Stimulated activated CD4-positive, alpha-beta T cell treated with anti-CD3 and anti-CD28 coated beads, Interleukin-12 subunit alpha, Interleukin-12 subunit beta, amount 100 ng/mL, for 24 hours (primary cell): ENCODE measurements at places on chromosomes 3 and 15.

DNA sequence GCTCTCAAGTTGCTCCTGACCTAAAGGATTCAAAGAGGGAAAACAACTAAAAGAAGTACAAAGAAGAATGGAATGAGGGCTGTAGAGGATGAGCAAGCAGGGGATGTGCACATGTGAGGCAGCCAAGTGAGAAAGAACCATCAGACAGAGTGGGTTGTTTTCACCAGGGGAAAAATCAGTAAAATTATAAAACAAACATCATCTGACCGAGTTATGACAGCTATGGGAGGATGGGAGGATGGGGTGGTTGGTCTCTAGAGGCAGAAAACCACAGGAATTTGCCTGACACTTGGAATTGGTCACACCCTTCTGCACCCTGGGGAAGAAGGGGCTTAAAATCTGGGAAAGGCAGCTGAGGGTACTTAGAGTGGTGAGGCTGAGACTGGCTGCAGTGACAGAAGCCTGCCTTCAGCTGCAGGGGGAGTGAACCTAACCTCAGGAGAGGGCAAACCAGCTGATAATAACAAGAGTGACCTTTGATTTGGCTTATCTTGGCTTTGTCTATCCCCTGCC, 10.1 kb downstream of the ARHGAP31 start:
- no peak for DNase-seq

DNA sequence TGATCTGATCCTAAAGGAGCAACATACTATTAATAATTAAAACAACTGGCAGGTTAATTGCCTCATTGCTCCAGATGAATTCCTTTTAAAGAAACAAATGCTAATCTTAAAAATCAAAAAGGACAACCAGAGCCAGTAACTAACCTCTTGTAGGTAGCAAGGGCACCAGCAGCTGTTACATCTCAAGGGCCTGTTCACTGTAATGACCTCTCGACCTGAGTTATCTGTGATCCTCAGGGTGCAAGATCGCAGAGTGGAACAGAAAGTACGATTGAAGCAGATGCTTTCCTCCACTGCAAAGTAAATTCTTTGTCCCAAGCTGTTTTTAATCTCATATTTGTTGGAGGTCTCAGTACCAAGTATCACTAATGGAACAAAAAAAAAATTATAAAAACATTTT, 11.4 kb downstream of the PLSCR5 start:
- DNase-seq: no peak

- DNase-seq: no peak
Observed at GRCh38 chr3:177448987-177449359, 251.7 kb upstream of the TBL1XR1 start.

DNA sequence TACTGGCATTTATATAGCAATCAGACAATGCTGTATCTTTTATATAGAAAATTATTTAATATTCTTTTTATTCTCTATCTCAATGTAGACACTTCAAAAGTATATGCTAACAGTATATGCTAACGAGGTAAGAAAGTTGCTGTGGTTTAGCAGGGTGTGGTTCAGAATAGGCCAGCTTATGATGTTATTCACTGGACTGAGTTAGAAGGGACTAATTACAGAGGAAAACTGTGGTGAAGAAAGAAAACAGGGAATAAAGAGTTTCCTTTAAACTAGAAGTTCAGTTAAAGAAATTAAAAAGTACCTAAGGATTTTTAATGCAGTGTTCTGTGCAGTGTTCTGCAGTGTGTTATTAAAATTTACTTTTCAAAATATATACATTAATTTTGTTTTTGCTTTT, 59.4 kb downstream of the MYO9A start:
- DNase-seq: no peak

- no peak for DNase-seq
Observed at GRCh38 chr15:64894395-64895056, 17.2 kb upstream of the ANKDD1A start.

DNA sequence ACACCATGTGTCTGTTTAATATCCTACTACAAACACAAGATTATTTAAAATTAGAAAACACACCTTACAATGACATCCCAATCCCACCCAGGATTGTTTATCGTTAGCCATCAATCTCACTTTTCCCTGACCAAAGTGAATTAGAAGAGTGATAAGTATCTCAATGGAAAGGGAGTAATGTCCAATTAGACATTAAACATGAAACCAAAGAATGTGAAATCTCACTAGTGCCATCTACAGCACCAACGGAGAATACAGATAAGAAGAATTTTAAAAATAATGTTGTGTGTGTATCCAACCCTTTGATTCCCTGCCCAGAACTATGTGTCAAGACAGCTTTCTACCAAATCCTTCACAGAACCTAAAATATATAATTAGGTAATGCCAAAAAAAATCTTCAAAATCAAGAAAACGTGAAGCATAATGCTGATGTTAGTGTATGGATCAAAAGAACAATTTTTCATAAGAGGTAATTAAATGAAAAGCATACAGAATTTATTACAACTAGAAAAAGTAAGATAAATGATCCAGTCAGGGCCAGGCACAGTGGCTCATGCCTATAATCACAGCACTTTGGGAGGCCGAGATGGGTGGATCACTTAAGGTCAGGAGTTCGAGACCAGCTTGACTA, 64.2 kb downstream of the SCAPER start:
- no peak for DNase-seq

DNA sequence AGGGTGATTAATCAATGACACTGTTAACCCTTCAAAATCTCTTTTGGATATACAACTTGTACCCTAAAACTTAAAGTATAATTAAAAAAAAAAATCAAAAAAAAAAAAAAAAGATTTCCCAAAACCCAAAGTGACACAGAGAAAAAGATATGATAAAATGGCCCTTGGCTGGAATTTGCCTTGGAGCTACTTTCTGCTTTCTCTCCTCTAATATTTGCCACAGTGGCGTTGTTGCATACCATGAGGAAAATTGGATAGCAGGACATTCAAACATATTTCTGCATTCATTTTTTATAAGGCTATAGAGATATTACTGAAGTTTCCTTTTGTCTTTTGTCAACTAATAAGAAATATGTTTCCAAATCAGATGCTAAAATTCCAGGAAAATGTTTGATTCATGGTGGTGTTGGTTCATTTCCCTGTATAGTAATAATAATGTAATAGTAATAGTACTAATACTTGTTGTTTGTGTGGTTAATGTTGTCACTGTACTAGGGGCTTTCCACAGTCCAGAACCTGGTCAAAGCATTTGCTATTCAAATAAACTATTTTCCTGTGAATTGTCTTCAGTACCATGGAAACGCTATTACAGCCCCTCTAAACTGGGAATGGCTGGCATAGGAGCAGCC, 441.3 kb upstream of the THBS1 start:
- DNase-seq: no peak

- DNase-seq: no peak
Observed at GRCh38 chr15:43168192-43169107, 16.8 kb upstream of the CCNDBP1 start.

- no peak for DNase-seq
Observed at GRCh38 chr15:29854413-29854812, 32.1 kb upstream of the TJP1 start.

DNA sequence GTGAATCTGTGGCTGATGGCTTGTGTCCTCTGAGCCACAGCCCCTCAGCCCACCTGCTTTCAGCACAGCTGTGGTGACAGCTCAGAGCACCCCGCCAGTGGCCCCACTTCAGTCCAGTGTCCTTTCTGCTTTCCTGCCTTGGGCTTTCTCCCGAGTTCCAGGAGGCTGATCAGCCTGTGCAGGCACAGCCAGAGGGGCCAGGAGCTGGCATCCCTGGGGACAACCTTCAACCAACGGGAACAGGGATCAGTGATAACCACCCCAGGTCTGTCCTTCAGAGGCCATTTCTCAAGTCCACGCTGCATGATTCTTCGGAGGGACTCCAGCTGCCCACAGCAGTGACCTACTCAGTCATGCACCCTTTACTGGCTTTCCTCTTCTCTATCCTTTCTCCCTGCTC, 166.6 kb downstream of the RAB11A start:
- no peak for DNase-seq

- no peak for DNase-seq
Observed at GRCh38 chr3:159974-160373, 36.6 kb upstream of the CHL1 start.

DNA sequence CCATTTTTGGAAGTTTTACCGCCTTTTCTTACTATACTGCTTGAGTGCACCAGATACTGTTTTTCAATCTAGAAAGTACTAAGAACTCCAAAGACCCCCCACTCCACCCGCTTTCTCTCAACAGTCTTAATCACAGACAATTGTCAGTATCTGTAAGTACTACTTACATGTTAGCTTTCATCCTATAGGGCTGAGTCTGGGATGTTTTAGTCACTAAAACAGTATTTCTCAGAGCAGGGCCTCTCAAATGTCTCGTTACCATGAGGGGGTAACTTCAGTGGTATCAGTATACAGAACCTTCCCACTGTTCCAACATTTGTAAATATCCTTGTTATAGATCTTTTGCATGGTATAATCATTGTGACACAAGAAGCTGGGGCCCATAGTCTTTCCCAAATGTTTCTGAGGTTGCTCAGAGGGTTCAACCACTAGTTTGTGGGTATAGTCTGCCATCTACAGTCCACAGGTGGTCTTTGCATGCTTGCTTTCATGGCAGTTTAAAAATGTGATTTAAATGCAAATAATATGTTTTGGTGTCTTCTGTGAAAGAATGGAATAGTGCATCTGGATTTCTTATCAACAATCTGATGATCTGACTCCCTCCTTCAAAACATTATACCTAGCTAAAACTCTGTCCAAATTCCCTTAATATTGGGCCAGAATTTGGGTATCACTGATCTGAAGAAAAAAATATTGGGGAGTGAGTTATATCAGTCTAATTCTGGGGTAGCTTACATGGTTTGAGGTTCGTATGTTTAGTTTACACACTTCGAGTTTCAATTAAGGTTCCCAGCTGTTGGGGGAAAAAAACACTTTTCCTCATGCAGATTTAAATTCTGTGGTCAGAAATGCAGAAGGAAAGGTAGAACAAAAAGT, 18.0 kb upstream of the DNAJC13 start:
- DNase-seq: no peak

DNA sequence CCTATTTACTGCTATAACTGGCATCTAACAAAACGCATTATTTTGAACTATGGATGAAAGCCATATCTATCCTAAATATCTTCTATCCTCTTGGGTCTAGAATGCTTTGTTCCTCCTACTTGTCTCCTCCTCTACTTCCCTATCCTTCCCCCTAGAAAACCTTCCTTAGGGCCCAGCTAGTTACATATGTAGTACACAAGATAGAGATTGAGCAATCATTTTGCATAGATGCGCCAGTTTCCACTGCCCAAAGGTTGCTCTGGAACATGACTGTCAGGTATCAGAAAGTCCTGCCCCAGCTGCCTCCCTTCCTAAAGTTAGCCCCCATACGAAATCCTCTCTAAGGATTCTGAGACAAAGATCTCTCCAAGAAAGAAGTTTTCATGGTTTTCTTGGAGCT, 55.1 kb downstream of the GPR160 start:
- no peak for DNase-seq

- DNase-seq: no peak
Observed at GRCh38 chr3:13536432-13536831, 12.5 kb upstream of the FBLN2 start.

- no peak for DNase-seq
Observed at GRCh38 chr3:150000641-150001040, 29.9 kb upstream of the PFN2 start.

DNA sequence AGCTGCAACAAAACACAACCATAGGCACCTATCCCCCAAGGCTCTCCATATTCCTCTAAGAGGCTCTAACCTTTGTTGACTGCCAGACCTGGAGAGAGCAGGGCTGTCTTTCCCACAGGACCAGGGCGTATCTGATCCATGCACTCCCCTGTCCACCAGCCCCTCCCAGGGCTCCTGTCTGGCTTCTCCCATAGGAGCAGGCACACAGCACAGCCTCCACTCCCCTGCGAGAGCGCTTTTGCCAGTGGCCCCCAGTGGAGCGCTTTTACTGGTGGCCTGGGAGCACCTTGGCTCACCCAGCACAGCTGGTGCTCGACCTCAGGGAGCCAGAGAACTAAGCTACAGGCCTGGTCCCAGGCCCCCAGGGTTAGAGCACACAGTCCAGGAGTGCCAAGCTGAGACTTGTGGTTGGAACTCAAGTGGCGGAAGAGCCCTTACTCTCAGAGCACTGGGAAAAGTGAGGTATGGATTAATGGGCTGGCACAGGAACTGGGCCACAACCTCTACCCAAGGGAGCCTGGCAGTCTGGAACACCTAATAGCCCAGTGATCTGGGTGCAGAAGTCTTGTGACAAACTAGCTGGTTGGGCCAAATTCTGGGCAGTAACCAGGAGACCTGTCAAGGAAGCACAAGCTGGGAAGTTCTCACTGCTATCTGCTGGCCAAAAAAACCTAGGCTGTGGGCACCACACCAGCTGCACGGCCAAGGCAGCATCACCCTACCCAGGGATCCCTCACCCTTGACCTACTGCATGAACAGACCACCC, 79.6 kb downstream of the PPP2R3A start:
- no peak for DNase-seq
